ENCODE measurements at places on chromosomes 5 and 9. TPM values are rescaled to one million over a fixed set of nuclear protein-coding genes. Genes with fewer than 3 reads are reported as not detected.

ANKRD31 gene
- 0.41 TPM for total RNA-seq

PCDHB9 gene
- 3.3 TPM for total RNA-seq

TEX48 gene
- total RNA-seq: not detected

BARHL1 gene
- total RNA-seq: not detected

HACD4 gene
- 2.6 TPM for total RNA-seq

ANKRD18B gene
- 1.6 TPM for total RNA-seq

GOLGA2 gene
- 84.7 TPM for total RNA-seq

NDST1 gene
- total RNA-seq: 88.0 TPM

OR1Q1 gene
- total RNA-seq: not detected

PCDHB2 gene
- total RNA-seq: 6.2 TPM

Data from metanephros (tissue), 2 donors.